ENCODE measurements at places on chromosomes 5 and 9.

DNA sequence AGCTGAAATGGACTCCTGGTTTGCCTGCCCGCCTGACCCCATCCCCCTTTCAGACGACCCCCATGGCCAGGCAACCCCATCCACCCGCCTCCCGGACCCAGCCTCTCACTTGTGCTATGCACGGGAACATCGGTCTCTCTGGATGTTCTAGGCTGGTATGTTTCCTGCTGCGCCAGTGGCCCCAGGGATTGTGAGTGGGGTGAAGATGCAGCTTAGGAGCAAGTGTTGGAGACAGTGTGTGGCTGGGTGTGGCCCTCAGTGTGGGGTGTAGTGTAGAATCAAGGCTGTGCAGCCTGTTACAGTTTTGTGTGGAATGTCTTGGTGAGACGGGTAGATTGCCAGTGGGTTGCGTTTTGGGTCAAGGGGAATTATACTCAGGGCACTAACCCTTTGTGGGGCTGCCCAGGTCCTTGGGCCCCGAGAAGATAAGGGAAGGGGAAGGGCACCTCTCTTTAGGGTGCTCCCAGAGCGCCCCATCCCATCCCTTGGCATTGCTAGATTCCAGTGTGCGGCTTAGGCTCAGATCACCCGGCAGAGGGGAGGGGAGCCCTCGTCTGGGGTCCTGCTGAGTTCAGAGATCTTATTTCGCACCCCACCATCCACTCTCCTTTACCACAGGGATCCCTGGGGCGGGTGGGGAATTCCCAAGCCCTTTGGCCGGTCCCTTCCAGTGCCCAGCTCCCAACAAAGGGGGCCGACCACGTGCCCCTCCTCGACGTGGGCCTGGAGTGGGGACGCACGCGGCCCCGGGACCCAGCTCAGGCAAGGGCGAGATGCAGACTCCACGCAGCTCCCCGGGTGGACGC is 4.6 kb downstream of the IER5L start:
- DNase-seq, result no peak

GRCh38 chr9:93612796-93613154 is 36.4 kb downstream of the PHF2 start:
- DNase-seq, result no peak

GRCh38 chr5:111548992-111549649 is 36.8 kb upstream of the STARD4 start:
- DNase-seq, result no peak

DNA sequence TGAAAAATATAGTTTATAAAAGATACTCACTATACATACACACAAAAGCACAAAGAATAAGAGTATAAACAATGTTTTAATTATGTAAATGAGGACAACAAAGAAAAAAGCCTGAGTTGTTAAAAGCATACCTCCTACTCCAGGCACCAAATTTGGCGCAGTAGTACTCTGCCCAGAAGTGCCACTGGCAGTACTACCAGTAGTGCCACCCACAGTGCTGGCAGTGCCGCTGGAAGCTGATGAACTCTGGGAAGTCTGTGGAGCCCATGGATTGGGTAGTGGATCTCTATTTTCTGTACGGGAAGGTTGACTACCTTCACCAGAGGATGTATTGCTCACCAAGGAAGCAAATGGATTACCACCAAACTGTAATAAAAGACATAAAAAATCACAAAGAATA is 30.2 kb downstream of the UBQLN1 start:
- no peak for DNase-seq

- no peak for DNase-seq
These were observed 80.3 kb downstream of the SGCD start for GRCh38 chr5:156407251-156407650.

All from SW480 (cell line).